ENCODE measurements at places on chromosomes 7 and 10.

GRCh38 chr10:119421891-119422681, 120.4 kb downstream of the RGS10 start:
- DNase-seq, result no peak

DNA sequence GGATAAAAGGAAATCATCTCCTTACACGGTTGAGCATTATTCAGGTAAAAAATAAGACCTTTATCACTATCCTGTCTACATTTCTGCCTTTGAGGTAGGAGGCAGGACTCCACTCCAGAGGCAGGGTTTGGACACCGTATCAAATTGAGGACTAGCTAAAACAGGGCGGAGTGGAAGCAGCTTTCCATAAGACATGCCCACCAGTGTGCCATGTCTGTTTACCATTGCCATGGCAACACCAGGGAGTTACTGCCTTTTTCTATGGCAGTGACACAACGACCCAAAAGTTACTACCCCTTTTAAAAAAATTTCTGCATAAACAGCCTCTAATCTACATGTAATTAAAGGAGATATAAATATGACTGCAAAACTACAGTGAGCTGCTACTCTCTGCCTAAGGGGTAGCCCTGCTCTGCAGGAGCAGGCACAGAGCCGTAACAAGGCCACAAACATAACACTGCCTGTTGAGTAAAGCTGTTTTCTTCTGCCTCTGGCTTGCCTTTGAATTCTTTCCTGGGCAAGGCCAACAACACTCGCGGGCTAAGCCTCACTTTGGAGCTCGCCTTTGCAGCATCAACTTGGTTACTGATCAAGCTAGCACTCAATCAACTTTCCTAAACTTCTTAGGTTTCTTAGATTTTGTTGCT, 26.5 kb downstream of the DGKB start:
- no peak for DNase-seq

- no peak for DNase-seq
These were observed 670.1 kb downstream of the REEP3 start for GRCh38 chr10:64191286-64191685.

GRCh38 chr7:24255139-24255538, 28.9 kb upstream of the NPY start:
- no peak for DNase-seq

- DNase-seq, result no peak
These were observed 211.2 kb upstream of the DGKB start for GRCh38 chr7:15113752-15114151.

DNA sequence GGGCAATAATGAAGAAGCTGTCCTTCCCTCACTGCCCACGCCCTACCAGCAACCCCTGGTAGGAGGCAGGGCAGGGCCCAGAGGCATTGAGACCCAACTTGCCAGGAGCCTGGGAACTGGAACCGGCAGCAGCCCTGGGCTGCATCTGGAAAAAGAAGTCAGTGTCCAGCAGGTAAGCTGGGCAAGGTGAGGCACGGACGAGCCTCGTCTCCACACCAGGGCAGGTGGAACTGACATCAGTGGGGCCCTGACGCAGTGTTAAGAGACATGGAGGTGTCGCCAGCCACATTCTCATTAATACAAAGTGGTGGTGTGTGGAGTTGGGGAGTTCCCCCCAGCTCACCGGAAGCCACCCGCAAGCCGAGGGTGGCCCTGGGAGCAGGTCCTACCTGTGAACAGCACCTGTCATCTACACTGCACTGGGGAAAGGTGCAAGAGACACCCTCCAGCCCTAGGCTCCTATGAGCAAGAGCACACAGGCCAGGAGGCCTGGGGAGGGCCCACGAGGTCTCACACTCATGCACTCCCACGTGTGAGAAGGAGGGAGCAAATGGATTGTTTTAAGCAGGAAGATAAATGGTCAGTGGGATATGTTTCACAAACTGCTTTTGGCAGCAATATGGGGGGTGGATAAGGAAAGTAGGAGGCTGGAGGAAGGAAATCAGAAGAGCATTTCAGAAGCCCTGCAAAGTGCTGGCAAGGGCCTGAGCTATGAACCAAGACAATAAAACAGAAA, 53.6 kb downstream of the COBL start:
- no peak for DNase-seq

DNA sequence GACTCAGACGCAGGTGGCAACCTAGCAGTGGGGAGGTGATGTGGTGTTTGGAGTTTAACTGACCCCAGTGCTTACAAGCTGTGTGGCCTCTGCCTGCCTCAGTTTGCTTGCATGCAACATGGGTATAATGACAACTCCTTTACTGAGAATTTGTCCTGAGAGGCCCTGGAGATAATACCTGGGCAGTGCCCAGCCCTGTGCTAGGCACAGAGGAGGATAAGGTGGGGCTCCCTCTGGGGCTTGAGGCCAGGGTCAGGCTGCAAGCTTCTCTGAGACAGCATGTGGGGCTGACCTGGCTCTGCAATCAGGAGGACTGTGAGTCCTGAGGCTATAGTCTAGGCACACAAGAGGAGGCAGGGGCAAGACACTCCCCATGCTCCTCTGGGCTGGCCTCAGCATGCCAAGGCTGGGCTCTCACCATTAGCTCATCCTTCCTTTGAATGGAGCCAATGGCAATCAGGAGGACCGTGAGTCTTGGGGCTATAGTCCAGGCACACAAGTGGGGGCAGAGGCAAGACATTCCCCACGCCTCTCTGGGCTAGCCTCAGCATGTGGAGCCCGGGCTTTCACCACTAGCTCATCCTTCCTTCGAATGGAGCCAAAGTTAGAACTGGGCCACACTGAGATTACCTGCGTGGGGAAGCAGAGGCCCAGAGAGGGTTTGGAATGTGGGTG, 147.9 kb downstream of the RPS24 start:
- no peak for DNase-seq

Measured in bone marrow (tissue), 2 donors.